ENCODE measurements at places on chromosomes 4 and X.

DNA sequence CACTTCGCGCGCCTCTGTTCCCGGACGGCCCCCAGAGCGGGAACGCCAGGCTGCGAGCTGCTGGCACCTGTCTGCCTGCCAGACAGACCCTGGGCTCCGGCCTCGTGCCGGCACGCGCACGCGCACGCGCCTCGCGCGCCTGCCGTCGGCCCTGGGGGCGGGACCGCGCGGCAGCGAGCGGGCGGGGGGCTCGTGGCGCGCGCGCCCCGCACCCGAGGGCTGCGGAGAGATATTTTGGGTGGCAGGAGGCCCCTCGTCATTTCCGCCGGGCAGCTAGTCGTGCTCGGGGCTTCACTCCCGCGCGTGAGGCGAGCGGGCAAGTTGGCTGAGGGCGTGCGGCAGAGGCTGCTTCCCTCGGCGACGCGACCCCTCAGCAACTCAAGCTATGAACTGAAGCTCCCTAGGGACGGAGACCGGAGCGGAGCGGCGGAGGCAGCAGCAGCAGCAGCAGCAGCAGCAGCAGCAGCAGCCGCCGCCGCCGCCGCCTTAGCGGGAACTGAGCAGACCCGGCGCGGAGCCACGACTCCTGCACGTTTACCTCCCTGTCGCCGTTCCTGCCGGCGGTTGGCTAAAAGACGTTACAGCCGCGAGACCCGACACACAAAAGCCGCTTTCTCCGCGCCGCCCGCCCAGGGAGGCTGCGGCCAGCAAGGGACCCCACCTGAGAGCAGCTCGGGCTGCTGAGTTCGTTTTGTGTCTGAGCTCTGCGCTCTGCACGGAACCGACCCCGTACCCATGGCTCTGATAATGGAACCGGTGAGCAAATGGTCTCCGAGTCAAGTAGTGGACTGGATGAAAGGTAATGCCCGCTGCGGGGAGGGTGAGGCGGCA lies at the start of gene CNKSR2:
Gene CNKSR2 (plus strand): TSS at position 256 of the 831 bp plus-strand sequence. CDS start 480 bp downstream, at position 736.
- DNase-seq, result peak; percentile 56

GRCh38 chr4:151316645-151317044 lies 8.8 kb downstream of the SH3D19 start:
- no peak for DNase-seq

- no peak for DNase-seq
These were observed 120.1 kb downstream of the NHS start for GRCh38 chrX:17495052-17495451.

- peak; percentile 53 for DNase-seq
These were observed 67.2 kb upstream of the BRWD3 start for GRCh38 chrX:80876877-80877276.

DNA sequence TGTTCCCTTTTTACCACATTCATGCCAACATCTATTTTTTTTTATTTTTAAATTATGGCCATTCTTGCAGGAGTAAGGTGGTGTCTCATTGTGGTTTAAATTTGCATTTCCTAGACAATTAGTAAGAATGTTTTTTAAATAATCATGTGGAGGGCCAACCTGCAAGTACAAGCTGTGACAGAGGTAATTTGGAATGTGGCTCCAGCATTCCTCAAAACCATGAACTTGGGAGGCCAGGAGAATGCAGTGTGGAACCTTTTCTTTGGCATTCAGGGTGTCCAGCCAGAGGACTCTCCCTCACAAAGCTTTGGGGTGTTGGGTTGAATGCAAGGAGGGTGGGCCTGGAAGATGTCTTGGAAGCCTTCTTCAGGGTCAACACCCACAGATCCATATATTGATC lies 7.3 kb upstream of the TMEM185A start:
- no peak for DNase-seq

DNA sequence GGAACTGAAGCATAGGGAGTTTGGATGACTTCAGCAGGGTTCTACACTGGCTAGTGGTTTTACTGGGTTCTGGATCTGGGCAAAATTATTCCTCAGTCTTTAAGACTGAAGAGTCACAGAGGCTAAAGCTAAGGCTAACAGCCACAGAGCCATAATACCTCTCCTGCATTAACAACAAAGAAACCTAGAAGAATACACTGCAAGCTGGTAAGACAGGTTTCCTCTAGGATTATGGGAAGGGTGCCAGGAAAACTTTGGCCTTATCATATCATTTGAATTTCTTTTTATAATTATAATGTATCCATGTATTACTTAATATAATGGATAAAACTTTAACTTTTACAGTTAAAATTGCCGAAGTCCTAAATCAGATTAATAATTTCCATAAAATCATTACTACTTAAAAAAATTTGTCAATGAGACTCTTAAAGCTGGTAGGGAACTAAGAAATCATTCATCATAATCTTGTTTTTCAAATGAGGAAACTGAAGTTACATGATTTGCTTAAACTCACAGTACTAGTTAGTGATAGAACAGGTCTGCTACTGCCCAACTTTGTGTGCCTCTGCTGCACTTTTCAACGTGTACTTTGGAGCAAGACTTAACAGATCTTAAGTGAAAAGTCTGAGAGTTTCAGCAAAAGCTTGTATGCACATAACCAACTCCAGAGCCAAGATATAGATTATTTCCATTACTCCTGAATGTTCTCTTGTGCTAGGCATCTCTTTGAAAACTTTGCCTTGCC lies 24.2 kb upstream of the PGRMC2 start:
- no peak for DNase-seq

DNA sequence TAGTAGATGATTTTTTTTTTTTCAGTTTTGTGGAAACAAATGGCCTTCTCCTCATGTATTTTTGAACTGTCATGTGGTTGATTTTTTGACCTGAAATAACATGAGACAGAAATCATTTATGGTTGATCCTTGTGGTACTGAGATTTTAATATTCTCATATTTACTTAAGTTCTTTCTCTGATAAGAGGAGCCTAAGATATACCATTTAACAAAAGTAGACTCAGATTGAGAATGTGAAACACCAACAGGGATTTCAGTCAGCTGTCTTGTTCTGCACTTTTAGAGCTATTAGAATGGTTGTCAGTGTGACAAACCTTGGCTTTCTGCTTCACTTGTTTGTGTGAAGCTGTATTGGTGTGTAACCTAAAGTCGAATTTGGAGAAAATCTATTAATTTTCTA lies 575.7 kb downstream of the SPOCK3 start:
- no peak for DNase-seq

- DNase-seq, result no peak
These were observed 14.8 kb upstream of the CXCL5 start for GRCh38 chr4:74013264-74013663.
